ENCODE measurements at places on chromosomes 1 and 21.

DNA sequence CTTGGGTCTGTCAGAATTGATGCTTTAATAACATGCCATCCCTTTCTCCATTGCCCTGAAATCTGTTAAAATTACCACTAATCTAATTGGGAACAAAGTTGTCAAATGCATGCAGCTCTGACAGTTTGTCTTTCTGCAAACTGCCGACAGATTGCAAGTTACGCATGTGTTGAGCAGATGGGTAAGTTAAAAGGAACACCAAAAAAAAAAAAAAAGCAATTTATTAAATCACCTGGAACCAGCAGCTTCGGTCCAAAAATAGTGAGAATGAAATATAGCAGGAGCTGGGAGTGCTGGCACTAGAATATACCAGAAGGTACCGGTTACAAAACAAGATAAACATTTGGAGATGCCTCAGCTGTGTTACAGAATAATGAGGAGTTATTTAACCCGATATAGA lies 149.6 kb upstream of the C1orf87 start:
- DNase-seq, result no peak

DNA sequence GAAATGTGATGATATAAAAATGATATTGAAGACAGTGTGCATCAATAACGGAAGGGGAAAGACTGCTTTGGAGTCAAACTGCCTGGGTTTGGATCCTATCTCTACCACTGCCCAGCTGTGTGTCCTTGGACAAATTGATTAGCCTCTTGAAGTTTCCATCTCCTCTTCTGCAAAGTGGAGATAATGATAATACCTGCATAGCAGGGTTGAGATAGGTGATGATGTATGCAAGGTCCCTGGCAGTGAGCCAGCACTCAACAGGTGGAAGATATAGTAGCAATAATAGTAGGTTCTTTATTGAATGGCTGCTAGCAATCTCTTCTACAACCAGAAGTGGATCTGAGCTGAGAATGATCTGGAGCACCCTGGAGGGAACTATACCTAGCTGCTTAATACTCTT lies 166.7 kb downstream of the MIS18A start:
- no peak for DNase-seq

DNA sequence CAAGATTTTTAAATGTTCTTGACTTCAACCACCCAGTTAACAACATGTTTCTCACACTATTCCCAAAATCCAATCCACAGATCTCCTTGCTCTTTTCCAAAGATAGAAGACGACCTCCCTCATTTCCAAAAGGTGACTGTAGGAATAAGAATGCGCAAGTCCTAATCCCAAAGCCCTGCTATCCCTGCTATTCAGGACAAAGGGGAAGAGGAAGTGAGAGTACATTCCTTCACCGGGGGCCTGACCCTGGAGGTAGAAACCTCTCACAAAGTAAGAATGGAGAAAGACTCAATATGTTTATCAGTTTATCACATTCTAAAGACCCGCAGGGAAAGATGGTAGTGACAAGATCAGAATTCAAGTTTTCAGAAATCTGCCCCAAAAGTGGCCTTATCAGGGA lies 55.7 kb downstream of the PLEKHA6 start:
- no peak for DNase-seq

- no peak for DNase-seq
These were observed 154.1 kb downstream of the HIVEP3 start for GRCh38 chr1:41764656-41765055.

DNA sequence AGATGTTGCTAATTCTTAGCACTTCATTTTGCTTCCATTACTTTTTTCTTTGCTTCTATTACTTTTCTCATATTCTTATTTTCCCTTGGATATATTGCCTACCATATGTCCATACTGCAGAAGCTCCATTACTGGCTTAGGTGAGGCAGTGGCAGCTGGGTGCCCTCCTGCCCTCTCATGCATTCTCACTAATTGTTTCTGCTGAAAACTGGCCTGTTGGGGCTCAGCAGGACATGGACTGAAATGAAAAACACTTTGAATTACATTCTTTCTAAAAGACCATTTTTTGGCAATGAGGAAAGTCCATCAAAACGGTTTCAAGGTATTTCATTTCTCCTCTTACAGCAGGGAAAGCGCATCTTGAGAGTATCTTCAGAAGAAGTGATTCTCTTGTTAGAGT lies 122.9 kb downstream of the MAST2 start:
- no peak for DNase-seq

GRCh38 chr1:171922999-171923398 lies 81.7 kb downstream of the DNM3 start:
- no peak for DNase-seq

GRCh38 chr1:14061722-14062121 lies 361.7 kb downstream of the PRDM2 start:
- DNase-seq, result no peak

GRCh38 chr1:160210561-160210960 lies 5.4 kb downstream of the PEA15 start:
- no peak for DNase-seq
